Stimulated activated CD8-positive, alpha-beta memory T cell treated with anti-CD3 and anti-CD28 coated beads, Interleukin-2, amount 100 ng/mL, for 1 hour (primary cell): ENCODE measurements at places on chromosomes 7 and 10.

- no peak for DNase-seq
These were observed 220.9 kb upstream of the MKLN1 start for GRCh38 chr7:131106681-131107336.

DNA sequence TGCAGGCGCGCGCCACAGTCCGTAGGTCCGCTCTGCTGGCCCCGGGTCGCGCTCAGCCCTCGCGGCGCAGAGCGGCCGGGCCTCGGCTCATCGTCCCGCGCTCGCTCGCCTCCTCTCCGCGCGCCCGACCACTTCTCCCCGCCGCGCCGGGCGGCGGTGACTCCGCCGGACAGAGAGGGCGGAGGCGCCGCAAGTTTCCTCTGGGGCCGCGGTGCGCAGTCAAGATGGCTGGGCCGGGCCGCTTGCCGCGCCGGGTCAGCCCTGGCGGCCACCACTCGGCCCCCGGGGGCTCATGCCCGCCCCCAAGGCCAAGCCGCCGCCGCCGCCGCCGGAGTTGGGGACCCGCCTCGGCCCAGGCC is 441 bp downstream of the FZD8 start:
- no peak for DNase-seq

DNA sequence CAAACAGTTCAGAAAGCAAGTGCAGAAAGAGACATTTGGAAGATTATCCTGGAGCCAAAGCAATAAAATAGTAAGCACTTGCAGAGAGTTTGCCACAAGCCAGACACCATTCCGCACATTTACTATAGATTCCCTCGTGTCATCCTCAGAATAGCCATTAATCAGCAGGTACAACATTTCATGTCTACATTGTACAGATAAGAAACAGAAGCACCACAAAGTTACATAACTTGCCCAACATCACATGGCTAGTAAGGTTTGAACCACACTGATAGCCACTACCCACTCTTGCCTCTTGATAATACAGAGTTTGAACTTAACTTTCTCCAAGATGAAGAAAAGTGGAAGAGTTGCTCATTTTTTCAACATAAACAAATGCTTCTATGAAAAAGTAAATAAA is 40.6 kb upstream of the GHITM start:
- DNase-seq = no peak

DNA sequence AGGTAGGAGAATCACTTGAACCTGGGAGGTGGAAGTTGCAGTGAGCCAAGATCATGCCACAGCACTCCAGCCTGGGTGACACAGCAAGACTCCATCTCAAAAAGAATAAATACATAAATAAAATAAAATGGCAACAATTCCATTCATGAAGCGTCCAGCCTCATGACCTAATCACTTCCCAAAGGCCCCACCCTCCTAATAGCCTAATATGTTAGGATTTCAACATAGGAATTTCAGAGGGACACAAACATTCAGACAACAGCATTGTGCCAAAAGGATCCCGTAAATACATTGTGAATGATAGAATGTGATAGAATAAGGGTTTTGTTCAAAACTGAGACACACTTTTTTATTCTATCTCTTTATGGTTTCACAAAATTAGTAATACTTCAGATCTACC is 90.3 kb downstream of the FAM107B start:
- no peak for DNase-seq

DNA sequence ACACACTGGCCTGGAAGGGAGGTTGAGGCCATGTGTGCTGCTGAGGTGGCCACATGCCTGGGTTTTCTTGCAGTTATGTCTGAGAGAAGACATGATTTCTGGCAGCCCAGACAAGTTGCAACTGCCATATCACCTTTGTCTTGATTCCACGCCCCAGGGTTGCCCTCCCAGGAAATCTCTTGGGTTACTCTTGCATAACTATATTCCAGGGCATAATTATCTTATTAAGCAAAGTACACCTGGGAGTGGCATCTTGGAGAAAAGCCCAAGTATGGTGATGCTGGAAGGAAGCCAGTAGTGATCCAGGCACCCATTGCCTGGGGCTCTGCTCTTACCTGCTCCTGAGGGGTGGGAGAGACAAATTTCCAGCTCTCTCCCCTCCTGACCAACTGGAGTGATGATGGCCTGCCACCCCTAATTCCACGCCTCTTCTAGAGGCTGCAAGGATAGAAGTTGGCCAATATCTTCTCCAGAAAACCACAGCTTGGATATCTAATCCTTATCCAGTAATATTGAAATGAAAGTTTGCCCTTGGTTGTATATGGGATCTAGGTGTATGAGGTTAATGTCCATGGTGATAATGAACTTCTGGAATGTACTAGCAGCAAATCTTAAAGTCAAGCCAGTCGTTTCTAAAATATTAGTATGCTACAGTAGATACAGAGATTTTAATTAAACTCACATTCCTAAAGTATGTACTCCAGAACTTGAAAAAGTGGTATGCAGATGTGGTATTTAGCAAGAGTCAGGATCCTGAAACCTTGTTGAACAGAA is 5.0 kb downstream of the AKR1B10 start:
- no peak for DNase-seq

GRCh38 chr10:119119400-119119799 is 15.5 kb downstream of the DENND10 start:
- DNase-seq = no peak

- DNase-seq = no peak
These were observed 2.6 kb downstream of the DRGX start for GRCh38 chr10:49393301-49393700.

- DNase-seq = no peak
These were observed 86.8 kb downstream of the ANKRD7 start for GRCh38 chr7:118311121-118311836.

DNA sequence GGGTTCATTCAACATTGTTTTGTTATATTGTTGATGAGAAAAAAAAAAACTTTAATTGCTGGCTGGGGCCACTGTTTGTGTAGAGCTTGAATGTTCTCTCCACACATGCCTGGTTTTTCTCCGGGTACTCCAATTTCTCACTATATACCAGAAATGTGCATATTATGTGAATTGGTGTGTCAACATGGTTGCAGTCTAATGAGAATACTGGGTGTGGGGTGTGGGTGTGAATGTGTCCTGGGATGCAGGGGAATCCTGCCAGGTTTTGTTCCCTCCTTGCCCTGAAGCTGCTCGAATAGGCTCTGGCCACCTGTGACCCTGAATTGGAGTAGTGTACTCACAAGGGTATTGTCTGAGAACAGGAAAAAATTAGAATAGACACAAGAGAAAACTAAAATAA is 81.4 kb downstream of the VIM start:
- no peak for DNase-seq
